ENCODE measurements at places on chromosomes 2 and 18.

GRCh38 chr2:43131051-43131889, 95.1 kb downstream of the ZFP36L2 start:
- H3K27me3 ChIP-seq, result no peaks in the 10 kb centered on the region
- no peak overlapping the region for H3K4me3 ChIP-seq
- no peaks in the 10 kb centered on the region for H3K36me3 ChIP-seq
- DNase-seq, result peak; percentile 93
- H3K27ac ChIP-seq, result peak overlapping the region; percentile 87

DNA sequence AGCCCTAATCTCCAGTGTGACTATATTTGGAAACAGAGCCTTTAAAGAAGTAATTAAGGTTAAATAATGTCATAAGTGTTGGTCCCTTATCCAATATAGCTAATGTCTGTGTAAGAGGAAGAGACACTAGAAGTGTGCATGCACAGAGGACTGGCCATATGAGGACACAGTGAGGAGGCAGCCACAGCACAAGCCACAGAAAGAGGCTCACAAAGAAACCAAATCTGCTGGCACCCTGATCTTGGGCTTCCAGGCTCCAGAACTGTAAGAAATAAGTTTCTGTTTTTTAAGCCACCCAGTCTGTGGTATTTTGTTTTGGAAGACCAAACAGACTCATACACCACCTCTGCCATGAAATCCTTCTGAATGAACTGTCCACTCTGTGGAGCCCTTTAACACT, 186.4 kb upstream of the SLC39A10 start:
- H3K27ac ChIP-seq, result no peak overlapping the region
- no peaks in the 10 kb centered on the region for H3K27me3 ChIP-seq
- H3K4me3 ChIP-seq, result no peak overlapping the region
- DNase-seq, result no peak
- no peaks in the 10 kb centered on the region for H3K36me3 ChIP-seq

DNA sequence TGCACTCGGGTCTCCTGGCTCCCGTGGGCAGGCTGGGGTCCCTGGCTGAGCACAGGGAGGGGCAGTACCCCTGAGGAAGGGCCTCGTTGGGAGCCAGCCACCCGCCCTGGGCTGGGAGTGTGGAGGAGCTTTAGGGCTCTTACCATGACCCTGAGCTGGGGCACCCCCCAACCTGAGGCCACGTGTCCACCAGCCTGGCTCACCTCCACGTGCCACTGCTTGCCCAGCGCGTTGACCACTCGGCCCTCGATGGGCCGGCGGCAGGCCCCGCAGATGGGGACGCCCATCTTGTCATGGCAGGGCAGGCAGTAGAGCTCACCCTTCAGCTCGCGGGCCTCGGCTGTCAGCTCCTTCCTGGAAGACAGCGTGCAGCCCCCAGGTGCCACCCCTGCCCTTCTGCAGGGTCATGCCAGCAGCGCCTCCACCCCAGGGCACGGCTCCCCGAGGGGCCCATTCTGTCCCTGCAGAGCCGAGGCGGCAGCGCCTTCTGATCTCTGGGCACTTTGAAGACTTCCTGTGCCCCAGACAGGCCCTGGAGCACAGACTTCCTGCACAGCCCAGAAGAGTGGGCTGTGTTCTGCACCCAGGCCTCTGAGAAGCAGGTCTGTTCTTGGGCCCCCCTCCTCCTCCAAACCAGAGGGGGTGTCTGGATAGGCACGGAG, 4.0 kb upstream of the GPR17 start:
- H3K27me3 ChIP-seq, result no peaks in the 10 kb centered on the region
- H3K36me3 ChIP-seq, result no peaks in the 10 kb centered on the region
- DNase-seq, result no peak
- H3K27ac ChIP-seq, result peak overlapping the region; percentile 45

GRCh38 chr18:9353596-9353995, 19.0 kb downstream of the TWSG1 start:
- H3K27ac ChIP-seq, result no peak overlapping the region
- H3K27me3 ChIP-seq, result no peaks in the 10 kb centered on the region
- H3K36me3 ChIP-seq, result no peaks in the 10 kb centered on the region
- H3K4me1 ChIP-seq, result peaks cover 3% of the 10 kb centered on the region

GRCh38 chr2:223235986-223236385, 184.0 kb downstream of the KCNE4 start:
- H3K27me3 ChIP-seq, result no peaks in the 10 kb centered on the region
- no peak for DNase-seq
- no peak overlapping the region for H3K4me3 ChIP-seq
- H3K36me3 ChIP-seq, result no peaks in the 10 kb centered on the region

GRCh38 chr2:86417961-86418360, 23.2 kb upstream of the KDM3A start:
- H3K4me3 ChIP-seq, result no peak overlapping the region
- no peak overlapping the region for H3K27ac ChIP-seq
- H3K4me1 ChIP-seq, result no peaks in the 10 kb centered on the region
- DNase-seq, result no peak
- H3K27me3 ChIP-seq, result peaks cover 2% of the 10 kb centered on the region

DNA sequence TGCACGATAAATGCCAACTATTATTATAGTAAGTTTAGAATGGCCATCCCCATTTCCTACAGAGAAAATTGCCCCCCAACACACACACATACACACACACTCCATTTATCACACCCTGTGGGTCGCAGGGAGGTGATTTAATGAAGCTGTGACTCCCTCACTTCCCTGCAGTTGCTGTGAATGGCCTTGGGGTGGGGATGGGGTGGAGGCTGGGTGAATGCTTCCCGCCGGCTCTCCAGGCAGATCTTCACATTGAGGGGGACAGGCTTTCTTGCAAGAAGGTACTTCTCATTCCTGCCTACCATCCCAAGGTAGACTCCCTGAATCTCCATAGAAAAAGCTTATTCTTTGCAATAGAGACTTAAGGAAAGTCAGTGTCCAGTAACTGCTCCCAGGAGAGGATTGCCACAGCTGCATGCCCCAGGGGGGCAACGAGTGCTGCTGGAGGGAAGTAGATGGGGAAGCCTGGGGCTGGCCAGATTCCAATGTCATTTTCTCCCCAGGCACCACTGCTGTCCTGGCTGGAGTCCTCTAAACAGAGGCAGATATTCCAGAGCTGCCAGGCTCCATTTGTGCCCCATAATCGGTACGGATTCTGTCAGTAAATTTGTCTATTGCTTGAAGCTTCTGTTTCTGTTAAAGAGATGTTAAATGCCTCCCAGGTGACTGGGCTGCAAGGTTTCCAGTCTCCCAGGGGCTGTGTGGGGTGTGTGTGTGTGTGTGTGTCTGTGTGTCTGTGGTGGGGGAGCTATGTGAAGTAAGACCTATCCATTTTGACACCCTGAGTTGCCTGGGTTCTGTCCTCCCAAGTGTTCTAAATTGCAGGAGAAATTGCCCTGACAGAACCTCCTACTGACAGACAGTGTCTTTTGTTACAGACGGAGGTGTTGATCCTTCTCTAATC, 265.5 kb downstream of the SRBD1 start:
- H3K27ac ChIP-seq, result no peak overlapping the region
- H3K27me3 ChIP-seq, result no peaks in the 10 kb centered on the region
- no peak for DNase-seq
- H3K36me3 ChIP-seq, result no peaks in the 10 kb centered on the region
- no peaks in the 10 kb centered on the region for H3K4me1 ChIP-seq

GRCh38 chr2:20222769-20223406, 2.0 kb downstream of the SDC1 start:
- DNase-seq, result no peak
- H3K4me1 ChIP-seq, result peaks cover 36% of the 10 kb centered on the region
- peak overlapping the region; percentile 92 for H3K27ac ChIP-seq
- H3K27me3 ChIP-seq, result no peaks in the 10 kb centered on the region

DNA sequence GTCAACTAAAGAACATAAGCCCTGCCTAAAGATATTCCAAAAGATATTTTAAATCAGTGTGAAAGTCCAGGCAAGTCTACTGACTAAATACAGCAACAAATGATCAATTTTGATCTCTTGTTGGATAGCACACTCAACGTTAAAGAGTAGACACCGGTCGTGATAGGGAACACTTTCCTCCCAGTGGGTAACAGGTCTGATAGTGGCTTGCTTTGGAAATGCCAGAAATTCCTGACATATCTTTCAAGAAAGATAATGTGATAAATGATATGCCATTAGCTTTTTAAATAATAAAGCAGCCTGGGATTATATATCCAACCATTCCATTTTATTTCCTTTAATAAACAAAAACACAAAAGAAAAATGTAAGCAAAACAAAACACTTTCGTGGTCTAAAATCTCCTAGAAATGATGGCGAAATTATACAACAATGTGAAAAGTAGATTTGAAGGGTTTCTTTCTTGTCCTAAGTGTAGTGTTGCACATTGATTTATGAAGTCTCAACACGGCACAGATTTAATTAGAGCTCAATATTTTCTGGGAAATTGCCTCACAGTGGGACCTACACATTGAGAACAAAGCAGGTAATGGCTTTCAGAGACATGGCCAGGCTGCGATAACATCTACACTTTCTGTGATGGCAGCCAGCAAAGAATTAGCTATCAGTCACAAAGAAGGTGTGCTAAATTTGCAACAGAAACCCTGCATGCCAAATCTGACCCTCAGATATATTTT, 158.6 kb downstream of the PPP1R1C start:
- no peaks in the 10 kb centered on the region for H3K4me1 ChIP-seq
- H3K36me3 ChIP-seq, result no peaks in the 10 kb centered on the region
- no peak overlapping the region for H3K4me3 ChIP-seq
- no peaks in the 10 kb centered on the region for H3K27me3 ChIP-seq
- no peak overlapping the region for H3K27ac ChIP-seq

- no peak for DNase-seq
- H3K27me3 ChIP-seq, result no peaks in the 10 kb centered on the region
- no peak overlapping the region for H3K27ac ChIP-seq
- no peaks in the 10 kb centered on the region for H3K4me1 ChIP-seq
- H3K4me3 ChIP-seq, result no peak overlapping the region
Measured at GRCh38 chr18:75644871-75645270, 217.4 kb upstream of the SMIM21 start.

DNA sequence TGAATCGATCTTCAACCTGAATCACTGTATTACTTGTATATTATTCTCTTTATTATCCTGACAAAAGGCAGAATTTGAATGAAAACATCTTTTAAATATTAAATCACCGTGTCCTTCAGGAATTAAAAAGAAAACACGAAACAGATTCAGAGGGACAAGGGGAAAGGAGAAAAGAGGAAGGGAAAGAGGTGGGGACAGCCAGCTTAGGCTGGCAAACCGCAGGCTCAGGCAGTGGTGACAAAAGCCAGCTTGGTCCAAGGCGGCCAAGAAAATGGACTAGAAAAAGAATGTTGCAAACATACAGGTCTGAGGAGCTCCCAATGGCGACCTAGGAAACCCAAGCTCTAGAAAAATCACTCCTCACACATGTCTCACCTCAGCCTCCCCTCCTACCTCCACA, 6.8 kb downstream of the B4GALT6 start:
- H3K27me3 ChIP-seq, result no peaks in the 10 kb centered on the region
- no peak overlapping the region for H3K27ac ChIP-seq
- H3K36me3 ChIP-seq, result no peaks in the 10 kb centered on the region
- H3K4me3 ChIP-seq, result no peak overlapping the region

- H3K4me1 ChIP-seq, result no peaks in the 10 kb centered on the region
- H3K36me3 ChIP-seq, result no peaks in the 10 kb centered on the region
- DNase-seq, result no peak
- no peak overlapping the region for H3K27ac ChIP-seq
- H3K4me3 ChIP-seq, result no peak overlapping the region
Measured at GRCh38 chr2:224308272-224308911, 93.5 kb downstream of the FAM124B start.

- H3K36me3 ChIP-seq, result no peaks in the 10 kb centered on the region
- no peak overlapping the region for H3K27ac ChIP-seq
- no peak overlapping the region for H3K4me3 ChIP-seq
- H3K27me3 ChIP-seq, result no peaks in the 10 kb centered on the region
Measured at GRCh38 chr2:182404975-182405561, 21.8 kb downstream of the PDE1A start.

GRCh38 chr2:60486551-60486950, 66.9 kb downstream of the BCL11A start:
- peaks cover 23% of the 10 kb centered on the region for H3K4me1 ChIP-seq
- H3K4me3 ChIP-seq, result no peak overlapping the region
- no peaks in the 10 kb centered on the region for H3K27me3 ChIP-seq
- no peak overlapping the region for H3K27ac ChIP-seq

DNA sequence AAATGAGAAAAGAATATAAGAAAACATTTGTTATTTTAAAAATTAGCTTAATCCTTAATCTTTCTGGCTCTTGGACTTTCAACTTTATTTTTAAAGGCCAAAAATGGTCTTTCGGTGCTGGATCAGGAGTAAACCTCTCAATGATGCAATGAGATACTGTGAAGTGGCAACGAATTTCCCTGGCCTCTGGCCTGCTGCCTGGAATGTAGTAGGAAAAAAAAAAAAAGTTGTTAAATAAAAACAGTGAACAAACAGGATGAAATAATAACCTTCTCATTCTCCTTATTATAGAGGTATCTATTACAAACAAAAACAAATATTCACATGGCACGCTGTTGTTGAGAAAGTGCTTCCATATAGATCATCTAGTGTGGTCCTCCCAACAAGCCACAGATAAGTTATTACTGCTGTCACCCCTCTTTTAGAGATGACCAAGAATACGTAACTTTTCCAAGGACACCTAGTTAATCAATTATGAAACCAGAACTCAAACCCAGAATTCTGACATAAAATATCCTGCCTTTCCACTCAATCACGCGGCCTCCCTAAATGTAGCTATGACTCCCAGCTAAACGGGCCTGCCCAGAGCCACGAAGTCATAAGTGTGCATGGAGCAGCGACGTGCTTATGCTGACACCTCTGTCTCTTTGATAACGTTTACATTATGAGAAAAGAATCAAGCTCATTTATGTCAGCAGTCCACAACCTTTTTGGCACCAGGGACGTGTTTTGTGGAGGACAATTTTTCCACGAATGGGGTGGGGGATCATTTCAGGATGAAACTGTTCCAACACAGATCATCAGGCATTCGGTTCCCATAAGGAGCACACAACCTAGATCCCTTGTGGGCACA, 170.9 kb downstream of the BCL2 start:
- H3K27ac ChIP-seq, result peak overlapping the region; percentile 42
- H3K4me1 ChIP-seq, result peaks cover 6% of the 10 kb centered on the region
- no peak overlapping the region for H3K4me3 ChIP-seq
- no peak for DNase-seq
- no peaks in the 10 kb centered on the region for H3K27me3 ChIP-seq

DNA sequence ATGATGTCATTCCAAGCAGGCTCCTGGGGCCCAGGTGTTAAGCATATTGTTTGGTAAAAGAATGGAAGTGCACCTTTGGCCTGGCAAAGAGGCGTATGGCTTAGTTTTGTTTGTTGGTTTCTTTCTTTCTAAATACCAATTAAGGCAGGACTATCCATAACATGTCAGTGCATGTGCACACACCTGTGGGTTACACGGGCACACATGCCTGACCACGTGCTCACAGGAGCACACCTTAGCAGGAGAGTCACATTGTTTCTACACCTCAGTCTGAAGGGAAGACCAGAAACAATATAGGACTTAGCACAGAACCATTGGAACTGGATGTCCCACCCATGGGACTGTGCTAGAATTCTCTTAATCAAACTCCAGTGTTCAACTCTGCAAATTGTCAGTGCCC, 127.8 kb downstream of the FBXO15 start:
- H3K4me1 ChIP-seq, result no peaks in the 10 kb centered on the region
- no peak for DNase-seq
- no peak overlapping the region for H3K4me3 ChIP-seq

- H3K4me1 ChIP-seq, result peaks cover 19% of the 10 kb centered on the region
- DNase-seq, result peak; percentile 6
- H3K27ac ChIP-seq, result no peak overlapping the region
- H3K36me3 ChIP-seq, result no peaks in the 10 kb centered on the region
- H3K4me3 ChIP-seq, result no peak overlapping the region
Measured at GRCh38 chr2:96092951-96093350, 23.4 kb downstream of the ADRA2B start.
